ENCODE measurements at places on chromosomes 5 and 9.

DNA sequence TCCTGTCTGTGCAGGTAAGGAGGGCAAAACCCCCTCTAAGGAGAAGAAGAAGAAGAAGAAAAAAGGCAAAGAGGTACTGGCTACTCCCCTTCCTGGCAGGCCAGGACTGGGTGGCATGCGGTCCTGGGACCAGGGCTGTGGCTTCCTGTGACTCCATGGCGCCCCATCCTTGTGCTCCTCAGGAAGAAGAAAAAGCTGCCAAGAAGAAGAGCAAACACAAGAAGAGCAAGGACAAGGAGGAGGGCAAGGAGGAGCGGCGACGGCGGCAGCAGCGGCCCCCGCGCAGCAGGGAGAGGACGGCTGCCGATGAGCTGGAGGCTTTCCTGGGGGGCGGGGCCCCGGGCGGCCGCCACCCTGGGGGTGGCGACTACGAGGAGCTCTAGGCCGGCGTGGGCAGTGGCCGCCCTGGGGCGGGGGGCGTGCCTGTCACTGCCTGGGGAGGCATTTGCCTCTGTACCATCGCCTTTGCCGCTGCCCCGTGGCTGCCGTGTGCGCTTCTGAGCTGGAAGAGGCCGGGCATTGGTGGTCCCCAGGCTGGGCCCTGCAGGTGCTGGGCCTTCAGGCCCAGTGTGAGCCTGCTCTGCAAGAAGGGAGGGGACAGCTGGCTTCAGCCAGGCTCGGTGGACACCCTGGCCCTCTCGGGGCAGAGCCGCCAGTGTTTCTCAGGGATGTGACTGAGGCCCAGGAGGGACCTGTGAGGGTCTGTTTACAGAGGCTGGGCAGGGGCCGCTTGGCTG is 2.0 kb upstream of the AJM1 start:
- DNase-seq: no peak

GRCh38 chr9:81268048-81268447 is 421.3 kb downstream of the TLE1 start:
- no peak for DNase-seq

- DNase-seq: no peak
Measured at GRCh38 chr5:17992291-17992690, 358.0 kb downstream of the TAF11L14 start.

DNA sequence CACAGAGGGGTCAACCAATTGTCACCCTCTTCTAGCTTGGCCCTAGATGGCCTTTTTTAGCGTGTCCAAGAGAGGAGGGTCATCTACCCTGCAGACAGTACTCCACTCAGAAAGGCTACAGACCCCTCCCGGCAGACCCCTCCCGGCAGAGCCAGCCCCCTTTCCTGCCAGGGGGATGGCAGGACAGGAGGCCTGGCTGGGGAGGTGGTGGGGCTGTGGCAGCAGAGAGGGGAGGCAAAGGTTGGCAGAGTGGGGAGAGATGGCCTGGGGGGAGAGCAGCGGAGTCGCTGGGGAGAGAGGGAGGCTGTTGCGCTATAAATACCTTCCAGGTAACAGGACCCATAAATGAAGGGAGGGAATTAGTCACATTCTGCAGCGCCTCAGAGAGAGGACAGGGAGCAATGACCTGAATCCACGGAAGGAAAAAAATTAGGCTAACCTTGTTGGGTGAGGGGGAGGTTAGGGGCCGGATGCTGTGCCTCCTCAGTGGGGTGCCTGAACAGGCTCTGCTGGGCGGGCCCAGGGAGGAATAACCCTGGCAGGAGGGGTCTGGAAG is 32.9 kb upstream of the PSD2 start:
- no peak for DNase-seq

GRCh38 chr9:92671323-92671722 is 1.4 kb upstream of the IPPK start:
- no peak for DNase-seq

DNA sequence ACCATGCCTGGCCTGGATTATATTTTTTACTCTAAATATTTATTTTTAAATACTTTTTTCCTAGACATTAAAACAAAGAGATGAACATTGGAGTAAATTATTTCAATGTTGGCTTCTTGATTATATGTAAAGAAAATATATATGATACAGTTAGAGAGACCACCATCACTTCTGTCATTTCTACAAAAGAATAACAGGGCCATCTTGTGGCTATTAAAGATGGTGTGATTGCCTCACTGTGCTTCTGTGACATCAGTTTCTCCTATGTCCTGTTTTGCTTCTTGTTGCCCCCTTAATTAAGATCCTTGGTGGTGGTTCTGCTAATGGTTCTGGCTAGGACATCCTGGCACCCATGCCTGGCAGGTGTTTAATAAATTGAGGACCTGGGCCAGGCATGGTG is 32.9 kb downstream of the NDFIP1 start:
- DNase-seq: no peak

DNA sequence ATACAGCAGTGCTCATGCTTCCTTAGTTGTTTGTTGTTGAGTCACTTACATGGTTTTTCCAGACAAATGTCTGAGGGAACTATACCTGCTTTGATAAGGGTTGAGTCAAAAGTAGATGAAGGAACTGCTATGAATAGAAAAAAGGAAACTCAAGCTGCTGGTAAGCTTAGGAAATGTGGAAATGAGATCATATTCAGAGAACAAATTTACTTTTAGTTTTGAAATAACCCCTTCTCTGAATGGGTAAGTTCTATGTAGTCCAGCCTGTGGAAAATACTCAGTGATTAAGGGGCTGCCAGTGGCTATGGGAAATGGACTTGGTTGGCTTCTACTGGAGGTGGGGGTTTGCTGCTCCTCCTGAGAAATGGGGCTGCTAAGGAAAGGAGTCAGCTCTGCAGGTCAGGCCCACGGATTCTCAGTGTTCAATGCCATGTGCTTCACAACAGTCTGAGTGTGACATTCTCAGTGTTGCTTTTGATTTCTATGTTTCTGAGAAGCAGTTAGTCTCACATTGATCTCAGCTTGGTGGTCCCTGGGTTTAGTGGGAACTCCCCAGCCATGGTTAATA is 47.7 kb upstream of the GLRX start:
- DNase-seq: peak; percentile 80

- DNase-seq: no peak
Measured at GRCh38 chr5:142512043-142513042, 173.5 kb downstream of the FGF1 start.

DNA sequence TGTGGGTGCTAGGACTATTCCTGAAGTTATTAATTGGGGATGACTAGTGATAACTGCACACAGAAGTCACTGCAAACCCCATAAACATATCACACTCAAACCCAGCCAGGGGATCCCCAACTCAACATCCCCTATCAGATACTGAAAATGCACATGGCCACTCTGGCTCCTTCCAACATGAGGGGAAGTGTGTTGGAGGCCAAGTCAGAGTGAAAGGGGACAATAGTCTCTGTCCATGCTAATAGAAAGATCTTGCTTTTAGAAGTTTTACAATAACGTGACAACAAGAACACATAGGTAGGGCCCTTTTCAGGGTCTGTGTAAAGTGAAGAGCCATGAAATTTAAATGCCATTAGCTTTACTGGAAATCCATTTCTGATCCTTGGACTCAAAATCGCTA is 98.8 kb upstream of the SEMA6A start:
- no peak for DNase-seq

DNA sequence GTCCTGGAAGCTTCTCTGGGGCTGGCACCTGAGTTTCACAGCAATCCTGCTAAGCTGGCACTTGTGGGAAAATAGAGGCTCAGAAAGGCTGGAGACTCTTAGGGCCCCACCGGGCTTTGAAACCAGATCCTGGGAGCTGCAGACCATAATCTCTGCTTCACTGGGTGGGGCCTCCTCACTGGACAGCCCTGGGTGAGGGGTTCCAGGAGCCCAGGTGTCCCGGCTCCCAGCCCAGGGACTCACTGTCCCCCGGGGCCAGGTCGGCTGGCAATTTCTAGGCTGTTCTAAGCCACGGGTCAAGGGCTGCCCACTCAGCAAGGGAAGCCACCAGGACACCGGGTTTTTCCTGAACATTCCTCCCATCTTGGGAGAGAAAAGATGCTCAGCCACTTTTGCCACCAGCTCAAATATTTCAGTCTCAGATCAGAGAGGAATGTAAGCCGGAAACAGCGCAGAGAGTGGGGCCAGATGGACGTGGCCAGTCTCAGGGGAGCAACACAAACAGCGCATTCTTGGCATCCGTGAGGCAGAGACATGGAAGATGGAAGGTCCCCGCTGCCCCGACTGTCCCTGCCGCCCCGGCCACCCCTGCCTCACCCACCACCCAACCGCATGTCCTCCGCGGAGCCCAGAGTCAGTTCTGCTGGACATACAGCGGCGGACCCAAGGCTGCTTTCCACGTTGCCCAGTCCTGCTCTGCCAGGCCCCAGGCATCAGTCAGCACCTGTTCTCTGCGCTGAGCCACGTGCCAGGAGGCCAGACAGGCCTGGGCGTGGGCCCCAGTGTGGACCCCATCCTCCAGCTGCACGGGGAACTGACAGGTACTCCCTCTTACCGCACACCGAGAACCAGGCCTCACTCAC is 72.6 kb downstream of the VAV2 start:
- no peak for DNase-seq

GRCh38 chr5:53331463-53331862 is 149.0 kb upstream of the FST start:
- no peak for DNase-seq

DNA sequence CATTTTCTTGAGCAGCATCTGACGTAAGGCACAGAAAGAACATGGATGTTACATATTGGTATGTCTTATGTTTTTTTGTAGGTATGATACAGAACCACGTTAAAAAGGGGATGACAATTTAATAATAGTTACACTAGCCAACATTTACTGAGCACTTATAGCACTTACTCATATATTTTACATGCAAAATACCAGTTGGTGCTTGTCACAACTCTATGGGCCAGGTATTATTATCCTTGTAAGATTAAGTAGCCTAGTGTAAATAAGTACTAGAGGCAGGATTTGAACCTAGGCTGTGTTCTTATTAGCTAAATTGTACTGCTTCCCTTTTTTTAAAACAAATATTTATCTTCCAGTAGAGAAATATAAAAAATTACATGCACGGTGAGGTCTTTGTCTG is 83.5 kb downstream of the RANBP17 start:
- no peak for DNase-seq

DNA sequence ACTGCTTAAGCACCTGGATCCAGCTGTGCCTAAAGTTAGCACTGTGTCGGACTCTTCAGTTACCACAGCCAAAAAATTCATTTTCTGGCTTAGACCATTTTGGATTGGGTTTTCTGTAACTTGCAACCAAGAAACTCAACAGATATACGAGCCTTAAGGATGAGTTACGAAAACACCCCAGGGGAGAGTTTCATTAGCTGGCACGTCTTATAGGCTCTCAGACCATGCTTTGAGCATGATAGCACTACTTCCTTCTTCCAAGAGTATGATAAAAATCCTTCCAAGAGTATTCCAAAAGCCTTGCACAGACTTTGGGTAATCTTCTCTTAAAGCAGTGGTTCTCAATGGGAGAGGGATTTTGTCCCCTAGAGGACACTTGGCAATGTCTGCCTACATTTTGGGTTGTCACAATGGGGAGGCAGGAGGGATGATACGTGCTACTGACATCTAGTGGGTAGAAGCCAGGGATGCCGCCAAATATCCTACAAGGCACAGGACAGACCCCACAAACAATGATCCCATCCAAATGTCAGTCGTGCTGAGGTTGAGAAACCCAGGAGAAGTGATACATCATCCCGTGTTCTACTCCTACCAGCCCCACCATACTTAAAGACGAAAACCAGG is 64.8 kb downstream of the SMIM23 start:
- DNase-seq: no peak

DNA sequence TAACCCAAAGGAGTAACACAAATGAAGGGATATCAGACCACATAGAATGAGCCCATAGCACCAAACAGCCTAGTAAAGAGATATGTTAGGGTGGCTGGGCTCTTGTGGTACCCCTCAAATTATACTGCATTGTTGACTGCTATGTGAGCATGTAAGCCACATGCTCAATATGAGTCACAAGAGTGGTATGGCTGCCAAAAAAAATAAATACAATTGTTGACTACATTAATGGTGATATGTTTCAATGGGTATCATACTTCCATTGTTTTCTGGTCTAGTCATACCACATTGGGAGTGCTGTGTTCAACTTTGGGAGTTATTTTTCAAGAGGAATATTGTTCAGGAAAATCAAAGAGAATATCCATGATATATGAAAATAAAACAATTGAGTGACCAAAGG is 162.4 kb upstream of the PIK3R1 start:
- no peak for DNase-seq

GRCh38 chr5:141362719-141363118 is 1.2 kb upstream of the PCDHGA5 start:
- no peak for DNase-seq

DNA sequence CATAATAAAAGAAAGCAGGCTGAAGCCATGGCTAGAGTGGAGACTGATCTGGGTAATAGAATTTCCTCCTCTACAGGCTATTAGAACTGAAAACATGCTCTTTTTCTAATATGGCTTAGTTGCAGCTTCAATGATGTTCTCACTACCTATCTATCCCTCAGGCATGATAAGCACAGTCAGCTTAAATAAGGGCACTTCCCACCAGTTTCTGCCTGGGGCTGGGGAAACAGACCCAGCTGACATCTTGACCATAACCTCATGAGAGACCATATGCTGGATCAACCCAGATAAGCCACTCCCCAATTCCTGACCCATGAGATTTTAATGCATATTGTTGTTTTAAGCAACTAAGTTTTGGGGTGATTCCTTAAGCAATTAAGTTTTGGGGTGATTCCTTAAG is 81.2 kb downstream of the ZNF366 start:
- DNase-seq: no peak

DNA sequence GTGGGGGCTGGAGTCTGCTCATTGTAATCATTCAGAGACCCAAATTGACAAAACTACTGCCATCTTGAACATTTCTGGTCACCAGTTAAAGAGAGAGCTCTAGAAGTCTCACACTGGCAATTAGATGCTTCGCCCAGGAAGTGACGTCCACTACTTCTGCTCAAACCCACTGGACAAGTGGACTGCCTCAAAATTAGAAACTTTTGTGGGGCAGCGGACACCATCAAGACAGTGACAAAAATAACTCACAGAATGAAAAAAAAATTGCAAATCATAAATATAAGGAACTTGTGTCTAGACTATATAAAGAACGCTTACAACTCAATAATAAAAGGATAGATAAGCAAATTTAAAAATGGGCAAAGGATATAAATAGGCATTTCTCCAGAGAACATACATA is 9.8 kb upstream of the SLC46A2 start:
- no peak for DNase-seq

GRCh38 chr9:94736759-94737158 is 10.3 kb downstream of the AOPEP start:
- no peak for DNase-seq

GRCh38 chr9:79708541-79708940 is 136.8 kb downstream of the TLE4 start:
- DNase-seq: no peak

- DNase-seq: no peak
Measured at GRCh38 chr5:151258201-151258611, 5.2 kb downstream of the GM2A start.

DNA sequence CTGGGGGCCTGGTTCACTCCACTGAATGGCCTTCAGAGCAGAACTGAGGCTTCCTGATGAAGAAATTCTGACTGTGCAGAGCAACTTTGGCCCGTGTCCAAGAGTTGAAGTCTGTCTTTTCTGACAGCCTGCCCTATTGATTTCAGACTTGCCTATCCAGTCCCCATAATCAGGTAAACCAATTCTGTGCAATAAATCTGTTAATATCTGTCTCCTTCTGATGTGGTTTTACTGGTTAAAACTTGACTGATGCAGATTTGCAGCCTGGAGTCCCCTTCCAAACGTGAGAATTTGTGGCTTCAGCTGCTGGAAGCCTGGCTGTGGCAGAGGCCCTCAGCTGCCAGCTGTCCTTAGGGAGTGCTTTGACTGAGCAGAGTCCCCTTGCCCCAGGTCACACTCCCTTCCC is 283.9 kb upstream of the ANKRD55 start:
- DNase-seq: no peak
